ENCODE measurements at places on chromosomes 2 and 18.

DNA sequence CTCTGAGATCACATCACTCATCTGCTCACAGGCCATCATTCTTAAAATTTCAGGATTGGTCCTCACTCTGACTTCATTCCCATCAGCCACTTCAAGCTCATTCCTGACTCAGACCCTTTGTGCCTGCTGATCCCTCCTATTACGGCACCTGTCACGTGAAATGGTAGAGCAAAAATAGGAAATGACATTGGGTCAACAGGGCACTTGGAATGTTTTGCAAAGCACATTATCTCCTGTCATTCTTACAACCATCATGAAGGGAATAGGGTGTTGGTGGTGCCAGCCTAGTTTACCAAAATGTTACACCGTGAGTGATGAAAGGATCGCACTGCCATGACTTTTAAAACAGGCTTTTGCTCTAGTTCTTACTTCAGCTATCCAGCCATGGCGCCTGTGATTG is 61.1 kb downstream of the EIF5B start:
- no peak for DNase-seq

DNA sequence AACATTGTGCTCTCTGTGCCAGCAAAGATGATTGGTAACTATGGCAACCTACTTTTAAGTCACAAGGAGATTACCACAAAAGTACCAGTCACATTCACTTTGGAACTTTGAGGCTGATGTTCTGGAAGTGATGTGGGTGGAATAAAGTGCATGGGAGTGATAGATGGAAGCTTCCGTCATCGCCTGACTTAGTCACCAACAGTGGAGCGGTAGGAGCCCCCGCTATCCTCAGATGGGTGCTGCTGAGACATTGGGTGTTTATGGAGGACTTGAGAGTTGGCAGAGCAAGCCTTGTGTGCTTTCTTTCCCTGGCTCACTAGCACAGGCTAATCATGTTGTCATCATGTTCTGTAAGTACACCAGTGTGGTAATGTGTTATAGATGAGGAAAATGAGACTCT is 4.6 kb downstream of the PPP1R7 start:
- DNase-seq = no peak

GRCh38 chr2:191350826-191351225 is 105.6 kb downstream of the MYO1B start:
- DNase-seq = no peak

DNA sequence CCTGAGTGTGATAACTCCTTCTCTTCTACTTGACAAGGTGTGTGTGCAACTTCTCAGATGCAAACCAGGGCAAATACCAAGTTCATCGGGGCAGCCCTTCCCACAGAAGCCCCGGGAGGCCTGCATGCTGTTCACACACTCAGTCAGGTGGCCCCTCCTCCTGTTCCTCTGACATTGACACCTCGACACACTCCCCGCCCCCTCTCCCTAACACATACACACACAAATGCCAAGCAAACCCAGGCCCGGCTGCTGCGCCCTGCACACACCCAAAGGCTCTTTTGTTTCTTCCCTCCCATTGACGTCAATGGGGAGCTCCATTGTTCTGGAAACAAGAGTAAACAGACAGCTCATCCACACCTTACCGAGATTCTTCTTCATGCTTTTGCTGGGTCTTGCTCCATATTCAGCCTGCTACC is 1.7 kb upstream of the PER2 start:
- no peak for DNase-seq

GRCh38 chr2:201105759-201106158 is 10.2 kb upstream of the CFLAR start:
- no peak for DNase-seq

GRCh38 chr2:152155209-152155608 is 20.4 kb downstream of the STAM2 start:
- DNase-seq = no peak

- no peak for DNase-seq
These were observed 481.2 kb downstream of the NUP35 start for GRCh38 chr2:183605440-183605839.

- DNase-seq = no peak
These were observed 9.1 kb downstream of the SP9 start for GRCh38 chr2:174343623-174344455.

- no peak for DNase-seq
These were observed 39.4 kb downstream of the ACTR2 start for GRCh38 chr2:65267008-65267407.

Measured in stimulated activated CD4-positive, alpha-beta T cell treated with anti-CD3 and anti-CD28 coated beads, Interleukin-15, amount 100 ng/mL, for 1 hour (primary cell).